ENCODE measurements at places on chromosomes 7 and 10.

DNA sequence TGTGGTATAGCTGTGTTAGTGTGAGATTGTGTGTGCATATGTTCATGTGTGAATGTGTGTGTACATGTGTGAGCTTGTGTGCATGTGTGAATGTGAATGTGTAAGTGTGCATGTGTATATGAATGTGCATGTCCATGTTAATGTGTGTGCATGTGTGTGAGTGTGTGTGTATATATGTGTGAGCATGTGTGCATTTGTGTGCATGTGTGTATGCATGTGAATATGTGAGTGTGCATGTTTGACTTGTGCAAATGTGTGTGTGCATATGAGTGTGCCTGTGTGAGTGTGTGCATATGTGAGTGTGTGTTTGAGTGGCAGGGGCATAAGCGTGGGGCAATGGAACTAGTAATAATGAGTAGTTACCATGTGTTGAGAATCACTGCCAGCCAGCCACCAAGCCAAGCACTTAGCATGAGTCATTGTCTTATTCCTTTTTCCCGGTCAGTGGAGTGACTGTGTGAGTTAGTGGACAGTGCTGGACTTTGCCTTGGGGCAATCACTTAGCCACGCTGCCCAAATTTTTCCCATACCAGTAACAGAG, 46.3 kb upstream of the SHH start:
- no peak for DNase-seq

DNA sequence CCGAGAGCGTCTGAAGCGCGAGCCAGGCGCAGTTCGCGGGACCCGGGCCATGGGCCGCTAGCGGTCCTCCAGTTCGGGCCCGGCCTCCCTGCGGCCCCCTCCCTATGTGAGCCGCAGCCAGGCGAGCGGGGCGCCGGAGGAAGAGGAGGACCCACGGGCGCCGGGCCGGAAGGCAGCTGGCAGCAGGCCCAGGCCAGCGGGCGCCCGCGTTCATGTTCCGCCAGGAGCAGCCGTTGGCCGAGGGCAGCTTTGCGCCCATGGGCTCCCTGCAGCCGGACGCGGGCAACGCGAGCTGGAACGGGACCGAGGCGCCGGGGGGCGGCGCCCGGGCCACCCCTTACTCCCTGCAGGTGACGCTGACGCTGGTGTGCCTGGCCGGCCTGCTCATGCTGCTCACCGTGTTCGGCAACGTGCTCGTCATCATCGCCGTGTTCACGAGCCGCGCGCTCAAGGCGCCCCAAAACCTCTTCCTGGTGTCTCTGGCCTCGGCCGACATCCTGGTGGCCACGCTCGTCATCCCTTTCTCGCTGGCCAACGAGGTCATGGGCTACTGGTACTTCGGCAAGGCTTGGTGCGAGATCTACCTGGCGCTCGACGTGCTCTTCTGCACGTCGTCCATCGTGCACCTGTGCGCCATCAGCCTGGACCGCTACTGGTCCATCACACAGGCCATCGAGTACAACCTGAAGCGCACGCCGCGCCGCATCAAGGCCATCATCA, 1.1 kb downstream of the ADRA2A start:
- DNase-seq, result peak; percentile 9

DNA sequence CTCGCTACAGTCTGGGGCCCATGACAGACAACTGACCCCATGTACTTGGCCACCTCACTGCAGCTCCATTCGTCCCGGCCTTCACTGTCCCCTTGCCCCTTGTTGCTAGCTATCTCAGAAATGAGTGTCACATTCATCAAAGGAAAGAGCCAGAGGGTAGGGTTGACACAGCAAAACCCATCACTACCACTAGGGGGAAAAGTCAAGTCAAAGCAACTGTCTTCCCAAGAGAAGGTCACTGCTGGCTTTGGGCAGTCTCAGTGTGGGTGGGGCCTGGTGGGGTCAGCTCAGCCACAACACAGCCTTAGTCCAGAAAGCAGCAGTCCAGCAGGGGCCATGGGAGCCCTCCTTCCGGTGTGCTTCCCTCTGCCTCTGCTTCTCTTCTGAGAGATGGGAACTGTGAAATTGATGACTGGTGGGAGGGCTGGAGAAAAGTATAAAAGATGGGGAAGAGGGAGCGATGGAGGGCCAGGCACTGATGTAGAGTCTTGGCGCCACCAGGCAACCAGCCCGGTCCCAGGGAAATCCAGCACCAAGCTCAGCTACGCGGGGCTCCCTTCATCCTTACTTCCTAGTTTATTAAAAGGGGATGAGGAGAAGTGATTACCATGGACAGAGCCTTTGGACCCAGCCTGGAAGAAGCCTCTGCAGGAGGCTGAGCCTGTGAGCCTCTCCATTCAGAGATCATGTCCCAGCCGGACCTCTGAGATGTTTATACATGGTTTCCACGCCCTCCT, 58.0 kb downstream of the PLXNA4 start:
- DNase-seq, result no peak

- peak; percentile 65 for DNase-seq
Observed at GRCh38 chr10:1109795-1110673, 53.8 kb downstream of the WDR37 start.

DNA sequence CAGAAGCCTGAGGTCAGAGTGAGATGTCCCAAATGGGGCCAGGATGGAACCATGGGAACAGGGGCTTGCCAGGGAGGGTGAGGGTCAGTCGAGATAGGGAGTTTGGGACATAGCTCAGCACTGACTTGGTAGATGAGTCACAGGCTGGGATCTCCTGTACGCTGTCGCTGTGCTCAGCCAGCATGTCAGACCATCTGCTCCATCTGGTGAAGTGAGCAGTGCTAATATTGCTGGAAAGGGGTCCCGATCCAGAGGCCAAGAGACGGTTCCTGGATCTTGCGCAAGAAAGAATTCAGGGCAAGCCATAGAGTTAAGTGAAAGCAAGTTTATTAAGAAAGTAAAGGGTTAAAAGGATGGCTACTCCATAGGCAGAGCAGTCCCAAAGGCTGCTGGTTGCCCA, 505.6 kb downstream of the GALNT17 start:
- no peak for DNase-seq

DNA sequence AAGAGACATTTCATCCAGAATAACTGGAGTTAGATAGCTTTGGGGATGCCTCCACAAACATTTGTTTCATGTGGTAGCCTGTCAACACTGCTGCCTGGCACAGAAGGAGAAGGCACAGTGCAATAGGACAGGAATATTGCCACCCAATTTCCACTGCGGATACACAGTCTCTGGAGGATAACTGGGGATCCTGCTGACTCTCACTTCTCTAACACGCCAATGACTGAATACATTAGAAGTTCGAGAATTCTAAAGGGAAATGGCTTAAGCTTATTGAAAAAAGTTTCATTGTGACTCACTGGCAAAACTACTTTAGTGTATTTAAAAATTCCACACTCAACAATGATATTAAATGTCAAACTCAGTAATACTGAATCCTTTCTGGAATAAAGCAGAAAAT, 12.9 kb downstream of the ARL3 start:
- DNase-seq, result no peak

DNA sequence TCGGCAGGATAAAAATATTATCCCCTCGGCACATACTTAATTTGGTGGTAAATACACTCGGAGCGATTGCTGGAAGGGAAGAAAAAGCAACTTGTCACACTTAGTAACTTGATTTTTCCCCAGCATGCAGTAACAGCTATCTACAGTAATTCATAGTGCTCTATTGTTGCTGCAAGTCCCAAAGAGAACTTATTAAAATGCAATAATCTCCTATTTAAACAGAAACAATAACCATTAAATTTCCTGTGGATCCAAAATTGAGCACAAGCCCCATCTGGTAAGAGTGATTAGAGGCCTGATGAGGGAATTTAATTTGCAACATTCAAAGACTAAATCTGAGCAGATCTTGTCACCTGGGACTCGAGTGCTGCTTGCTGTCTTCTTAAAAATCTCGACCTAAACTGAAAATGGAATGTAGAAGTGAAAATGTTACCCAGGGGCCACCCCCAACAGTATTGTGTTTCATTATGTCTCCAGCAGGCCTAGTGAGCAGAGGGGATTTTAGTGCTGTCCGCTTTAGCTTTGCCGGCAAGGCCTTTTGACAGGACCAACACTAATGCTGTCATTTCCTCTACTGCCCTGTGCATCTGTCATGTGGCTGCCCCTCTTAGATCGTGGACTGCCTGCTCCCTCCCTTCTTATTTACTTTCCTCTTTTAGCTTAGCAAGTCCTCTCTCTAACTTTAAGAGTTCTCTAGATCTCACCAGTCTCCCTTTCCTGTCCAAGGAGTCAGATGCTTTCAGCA, 639.7 kb downstream of the AUTS2 start:
- peak; percentile 74 for DNase-seq

DNA sequence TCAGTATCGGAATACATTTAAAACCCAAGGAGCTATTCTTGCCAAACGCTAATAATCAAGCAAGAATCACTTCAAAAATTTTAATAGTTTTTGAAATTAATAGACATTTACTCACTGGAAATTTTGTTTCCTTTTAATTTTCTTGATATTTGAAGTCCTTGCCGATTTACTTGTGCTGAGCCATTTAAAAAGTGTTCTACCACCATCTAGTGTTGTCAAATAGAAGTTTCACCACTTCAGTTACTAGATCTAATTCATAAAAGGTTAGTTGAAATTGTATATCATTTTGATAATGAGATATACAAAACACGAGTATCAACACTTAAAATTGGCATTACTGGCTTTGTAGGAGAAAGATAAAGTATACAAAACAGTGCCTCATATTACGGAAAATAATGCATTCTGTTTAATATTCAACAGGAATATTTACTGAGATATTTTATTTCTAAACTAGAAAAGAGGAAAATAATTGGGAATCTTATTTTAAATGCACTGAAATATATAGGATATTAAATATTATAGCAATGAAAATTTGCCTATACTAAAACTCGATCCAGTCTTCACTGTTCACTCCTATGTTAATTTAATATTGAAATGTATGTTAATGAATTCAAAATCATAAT, 664.8 kb upstream of the SEMA3D start:
- no peak for DNase-seq

DNA sequence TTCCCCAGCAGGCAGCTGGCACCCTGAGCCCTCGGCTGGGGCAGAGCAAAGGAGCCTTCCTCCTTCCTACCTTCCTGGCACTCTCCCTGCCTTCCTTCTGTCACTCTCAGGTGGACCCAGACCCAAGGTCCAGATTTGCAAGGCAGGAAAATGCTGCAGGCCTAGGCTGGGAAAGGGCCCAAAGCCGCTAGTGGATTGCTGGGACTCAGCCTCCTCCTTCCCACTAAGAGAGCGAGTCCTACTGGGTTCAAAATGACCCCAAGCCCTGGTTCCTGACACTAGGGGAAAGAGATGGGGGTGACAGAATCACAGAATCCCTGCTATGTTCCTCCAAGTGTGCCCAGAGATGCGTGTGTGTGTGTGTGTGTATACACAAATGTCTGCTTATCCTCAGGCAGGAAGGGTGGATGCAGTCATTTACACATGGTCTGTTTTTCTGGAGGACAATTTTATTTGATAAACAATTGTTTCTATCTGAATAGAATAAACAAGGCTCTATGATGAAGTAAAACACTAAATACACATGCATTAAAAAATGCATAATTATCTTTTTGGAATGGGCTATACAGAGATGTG, 1.3 kb upstream of the PLAU start:
- DNase-seq, result no peak

DNA sequence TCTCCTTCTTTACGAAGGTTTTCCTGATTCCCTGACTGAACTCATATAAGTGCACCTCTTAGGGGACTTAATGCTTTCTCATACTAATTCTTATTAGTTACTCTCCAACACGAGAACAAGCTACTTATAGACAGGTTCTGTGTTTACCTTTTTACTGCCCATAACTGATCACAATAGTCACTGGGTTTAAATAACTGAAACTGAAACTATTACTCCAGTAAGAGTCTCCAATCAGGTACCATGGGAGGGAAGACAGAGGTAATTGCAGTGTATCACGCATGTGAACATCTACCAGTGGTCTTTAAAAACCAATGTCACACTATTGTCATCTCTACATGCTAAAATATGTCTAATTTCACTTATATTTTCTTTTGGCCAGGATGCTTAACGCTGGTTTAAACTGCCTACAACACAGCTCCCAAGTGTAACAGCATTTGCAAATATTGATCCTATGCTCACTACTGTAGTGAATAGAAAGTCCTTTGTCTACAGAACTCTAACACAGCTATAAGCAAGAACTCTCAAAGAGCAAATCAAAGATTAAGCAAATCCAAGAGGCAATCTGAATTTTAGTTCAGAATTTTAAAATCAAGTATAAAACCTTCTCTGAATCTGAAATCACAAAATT, 3.6 kb downstream of the GDI2 start:
- no peak for DNase-seq

DNA sequence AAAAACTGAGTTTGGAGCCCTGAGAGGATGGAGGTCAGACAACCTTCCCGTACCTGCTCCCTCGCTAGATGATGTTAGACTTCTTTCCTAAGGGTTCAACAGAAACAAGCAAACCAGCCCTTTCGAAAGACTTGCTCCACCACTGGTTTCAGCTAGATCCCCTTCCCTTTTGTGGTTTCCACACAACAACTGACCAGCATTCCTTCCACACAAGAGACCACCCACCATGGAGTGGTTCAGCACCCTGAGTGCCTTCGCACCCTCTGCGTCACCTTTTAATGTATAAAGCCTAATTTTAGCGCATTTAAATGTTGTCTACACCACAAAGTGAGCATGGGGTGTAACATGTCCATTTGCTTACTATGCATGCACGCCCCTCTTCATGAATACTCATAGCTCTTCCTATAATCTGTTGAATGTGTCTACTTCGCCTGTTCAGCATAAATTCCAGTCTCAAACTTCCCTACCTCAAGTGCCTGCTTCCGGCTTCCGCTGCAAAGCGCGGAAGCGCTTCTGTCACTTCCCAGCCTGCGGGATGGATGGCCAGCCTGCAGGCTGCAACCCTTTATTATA, 69.0 kb downstream of the TACC2 start:
- no peak for DNase-seq

GRCh38 chr7:117036836-117037235, 83.5 kb downstream of the ST7 start:
- no peak for DNase-seq

DNA sequence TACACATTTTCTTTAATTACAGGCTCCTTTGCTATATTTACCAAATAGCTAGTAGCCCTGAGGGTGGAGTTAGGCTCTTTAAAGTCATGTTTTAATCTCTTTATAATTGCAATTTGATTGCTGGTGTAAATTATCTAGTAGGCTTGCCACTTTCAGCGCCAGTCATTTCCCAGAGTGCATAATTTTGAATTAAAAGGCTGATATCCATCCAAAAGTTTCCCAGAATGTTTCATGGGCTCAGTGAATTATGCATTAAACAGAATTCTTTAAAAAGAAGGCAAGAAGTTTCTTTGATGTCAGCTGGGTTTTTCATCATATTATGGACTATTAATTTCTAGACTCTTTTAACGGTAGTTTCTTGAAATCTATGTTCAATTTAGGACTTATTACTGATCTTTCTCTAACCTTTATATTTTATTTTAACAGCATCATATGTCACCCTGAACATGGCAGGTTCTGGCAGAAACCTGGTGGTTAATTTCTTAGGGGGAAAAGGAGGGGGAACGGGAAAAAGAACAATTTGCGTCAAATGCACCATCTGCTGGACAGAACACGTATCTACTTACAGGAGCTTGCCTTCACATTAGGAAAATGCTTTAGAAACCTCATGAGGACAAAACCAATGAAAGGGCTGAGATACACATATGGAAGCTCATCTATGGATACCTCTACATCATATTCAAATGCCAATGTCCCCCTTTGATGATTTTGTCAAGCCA, 171.1 kb downstream of the GRM3 start:
- no peak for DNase-seq
